ENCODE measurements at places on chromosomes 5 and 9.

DNA sequence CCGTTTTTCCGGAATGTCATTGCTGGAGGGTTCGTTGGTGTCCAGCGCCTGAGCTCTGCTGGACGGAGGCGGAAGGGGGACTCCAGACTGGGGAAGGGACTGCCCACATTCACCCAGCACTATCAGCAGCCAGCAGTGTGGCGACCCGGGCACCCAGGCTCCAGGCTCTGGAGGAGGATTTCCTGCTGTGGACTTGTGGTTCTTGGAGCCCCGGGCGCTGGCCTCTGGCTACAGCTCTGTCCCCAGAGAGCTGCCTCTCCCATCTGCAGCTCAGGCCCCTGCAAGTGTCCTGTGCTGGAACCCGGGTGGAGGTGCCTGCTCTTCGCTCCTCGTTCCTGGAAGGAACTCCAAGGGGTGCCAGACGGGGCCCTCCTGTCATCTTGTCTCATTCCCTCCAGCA is 152.6 kb downstream of the RGS3 start:
- DNase-seq = no peak

- no peak for DNase-seq
These were observed 2.3 kb downstream of the SSBP2 start for GRCh38 chr5:81748556-81748955.

DNA sequence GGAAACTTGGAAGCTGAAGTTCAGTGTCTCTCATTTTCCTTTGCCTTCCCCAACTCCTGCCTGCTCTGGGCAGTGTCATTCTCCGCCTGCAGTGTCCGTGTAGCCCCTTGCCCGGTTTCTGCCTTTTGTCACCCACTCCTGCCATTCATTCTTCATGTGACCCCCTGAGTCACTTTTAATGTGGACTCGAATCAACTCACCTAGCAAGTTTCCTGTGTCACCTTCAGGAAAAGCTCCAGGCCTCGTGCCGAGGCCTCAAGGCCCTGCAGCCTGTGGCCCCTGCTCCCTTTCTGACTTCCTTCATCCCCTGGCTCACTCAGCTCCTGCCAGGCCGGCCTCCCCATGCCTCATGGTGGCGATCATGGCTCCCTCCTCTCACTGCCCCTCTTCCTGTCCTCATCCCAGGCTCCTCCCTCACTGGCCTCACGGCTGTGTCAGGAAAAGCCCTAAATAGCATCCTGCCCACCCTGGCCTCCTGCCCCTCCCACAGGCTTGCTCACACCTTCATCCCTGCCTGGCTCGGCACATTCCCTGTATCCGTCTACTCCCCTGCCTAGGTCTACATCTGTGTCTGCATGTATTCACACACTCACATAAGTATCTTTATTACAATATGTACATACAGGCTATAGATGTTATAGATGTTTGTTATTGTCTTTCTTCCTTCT is 294.9 kb downstream of the MED10 start:
- DNase-seq = no peak

- no peak for DNase-seq
These were observed 71.8 kb upstream of the TNFAIP8 start for GRCh38 chr5:119284031-119284430.

DNA sequence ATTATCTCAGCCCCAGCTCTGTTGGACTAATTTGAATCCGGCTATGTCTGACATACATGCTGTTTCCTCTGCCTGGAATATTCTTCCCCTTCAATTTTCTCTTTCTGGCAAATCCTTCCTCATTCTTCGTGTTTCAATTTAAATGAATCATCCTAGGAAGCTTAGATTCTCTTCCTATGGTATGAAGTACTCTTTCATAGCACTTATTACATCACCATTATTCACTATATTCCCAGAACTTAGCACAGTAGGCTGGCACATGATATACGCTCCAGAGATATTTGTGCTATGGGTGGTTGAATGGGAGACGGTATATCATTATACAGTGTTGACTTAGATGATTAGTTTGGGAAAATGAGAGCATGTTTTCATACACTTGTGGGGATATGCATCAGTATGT is 91.0 kb upstream of the JAK2 start:
- no peak for DNase-seq

DNA sequence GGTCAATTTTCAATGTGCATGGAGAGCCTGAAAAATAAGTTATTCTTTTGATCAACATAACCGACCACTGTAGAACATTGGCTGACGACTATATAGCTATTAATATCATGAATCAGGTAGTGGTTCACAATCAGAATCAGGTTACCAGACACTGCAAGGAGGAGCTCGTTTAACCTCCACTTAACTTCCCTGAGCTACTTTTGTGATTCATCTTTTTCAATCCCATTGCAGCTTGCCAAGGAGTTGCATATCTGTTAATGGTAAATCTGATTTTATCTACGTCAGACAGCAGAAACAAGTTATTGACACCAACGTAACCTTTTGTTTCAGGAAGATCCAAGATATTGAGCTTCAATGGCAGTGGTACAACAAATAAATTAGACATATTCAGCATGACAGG is 2263.8 kb upstream of the ACO1 start:
- no peak for DNase-seq

DNA sequence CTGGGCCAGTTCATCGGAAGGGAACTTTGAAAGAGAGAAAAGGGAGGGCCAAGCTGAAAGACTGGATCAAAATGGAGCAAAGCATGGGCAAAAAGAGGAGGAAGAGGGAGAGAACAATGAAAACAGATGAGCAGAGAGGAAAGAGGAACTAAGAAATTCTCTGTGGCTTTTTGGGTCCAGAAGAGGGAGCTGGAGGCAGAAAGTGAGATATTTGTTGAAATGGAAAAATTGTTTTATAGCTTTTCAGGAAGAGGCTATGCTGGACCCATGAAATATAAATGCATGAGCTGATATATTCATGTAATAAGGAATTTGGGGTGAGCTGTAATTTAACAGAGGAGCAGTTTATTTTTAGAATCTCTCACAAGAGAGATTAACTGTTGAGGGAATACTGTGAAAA is 457.3 kb downstream of the DMAC1 start:
- no peak for DNase-seq

- no peak for DNase-seq
These were observed 124.9 kb downstream of the MRPS30 start for GRCh38 chr5:44933686-44934085.

- DNase-seq = no peak
These were observed 92.0 kb upstream of the DNAH5 start for GRCh38 chr5:14036514-14036913.

DNA sequence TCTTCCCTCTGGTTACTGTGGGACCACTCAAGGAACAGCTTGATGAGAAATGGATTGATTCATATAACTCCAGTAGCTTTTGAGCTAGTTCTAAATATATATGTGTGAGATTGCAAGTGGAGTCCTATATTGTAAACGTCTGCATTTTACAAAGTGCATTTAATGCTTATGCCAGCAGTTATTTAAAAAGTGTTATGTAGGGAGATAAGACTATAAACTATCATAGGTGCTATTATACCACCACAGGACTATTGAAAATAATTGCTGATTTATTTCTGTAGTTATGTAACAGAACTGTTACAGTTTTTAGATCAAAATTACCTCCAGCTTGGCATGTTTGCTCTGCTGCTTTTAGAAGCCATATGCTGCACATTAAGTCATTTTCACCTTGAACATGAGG is 36.2 kb downstream of the PTCD2 start:
- no peak for DNase-seq

GRCh38 chr5:60299944-60300343 is 400.0 kb downstream of the DEPDC1B start:
- DNase-seq = no peak

- DNase-seq = no peak
These were observed 70.2 kb downstream of the ZNF608 start for GRCh38 chr5:124675931-124676846.

DNA sequence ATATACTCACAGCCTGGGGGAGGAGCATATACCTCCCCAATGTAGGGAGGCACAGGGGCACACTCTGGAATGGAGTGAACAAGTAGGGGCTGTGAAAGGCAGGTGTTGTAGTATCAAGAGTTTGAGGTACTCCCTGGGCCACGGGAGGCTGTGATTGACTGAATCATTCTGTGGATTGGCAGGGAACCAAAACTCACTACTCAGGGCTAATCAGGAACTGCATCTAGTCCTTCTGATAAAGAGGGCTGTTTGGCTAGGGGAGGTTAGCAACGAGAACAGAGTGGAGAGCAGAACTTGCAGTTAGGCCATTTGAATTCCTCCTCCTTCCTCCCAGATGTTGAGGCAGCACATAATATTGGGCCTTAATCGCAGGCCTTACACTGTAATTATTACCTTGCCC is 369.2 kb upstream of the MPDZ start:
- DNase-seq = no peak

DNA sequence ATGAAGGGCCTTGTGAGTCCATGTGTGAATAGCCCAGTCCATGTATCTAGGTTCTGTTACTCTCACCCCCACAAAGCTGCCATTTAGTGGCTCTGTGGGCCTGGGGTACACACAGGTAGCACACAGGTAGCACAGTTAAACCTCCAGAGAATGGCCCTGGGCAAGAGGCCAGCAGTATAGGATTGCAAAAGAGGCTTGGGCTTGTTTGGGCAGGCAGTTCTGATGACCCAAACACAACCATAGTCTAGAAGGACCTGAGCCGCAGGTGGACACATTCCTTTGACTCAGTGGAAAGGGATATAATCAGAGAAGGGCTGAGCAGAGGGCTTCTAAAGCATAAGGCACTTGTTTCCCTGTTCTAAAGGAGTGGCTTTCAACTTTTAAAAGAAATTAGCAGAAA is 326.8 kb upstream of the SGCD start:
- DNase-seq = no peak

DNA sequence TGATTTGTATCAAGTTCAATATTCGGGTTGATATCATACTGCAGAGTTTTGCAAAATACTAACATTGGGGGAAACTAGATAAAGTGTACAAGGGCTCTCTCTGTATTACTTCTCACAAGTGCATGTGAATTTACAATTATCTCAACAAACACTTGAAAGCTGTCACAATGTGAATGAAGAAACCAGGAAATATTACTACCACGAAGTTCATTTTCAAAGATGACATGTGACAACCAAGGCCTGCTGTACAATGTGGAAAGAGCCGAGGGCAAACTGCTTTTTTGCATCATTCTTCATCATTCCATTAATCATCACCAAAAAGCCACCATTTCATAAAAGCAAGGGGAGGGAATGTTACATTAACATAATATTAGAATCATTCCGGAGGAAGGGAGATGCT is 310.0 kb downstream of the GLIS3 start:
- no peak for DNase-seq

GRCh38 chr5:154755361-154756008 is at the start of gene LARP1:
Gene LARP1, plus strand, starts transcription at chr5:154755377. Its CDS starts 381 bp downstream, at chr5:154755758.
- no peak for DNase-seq

DNA sequence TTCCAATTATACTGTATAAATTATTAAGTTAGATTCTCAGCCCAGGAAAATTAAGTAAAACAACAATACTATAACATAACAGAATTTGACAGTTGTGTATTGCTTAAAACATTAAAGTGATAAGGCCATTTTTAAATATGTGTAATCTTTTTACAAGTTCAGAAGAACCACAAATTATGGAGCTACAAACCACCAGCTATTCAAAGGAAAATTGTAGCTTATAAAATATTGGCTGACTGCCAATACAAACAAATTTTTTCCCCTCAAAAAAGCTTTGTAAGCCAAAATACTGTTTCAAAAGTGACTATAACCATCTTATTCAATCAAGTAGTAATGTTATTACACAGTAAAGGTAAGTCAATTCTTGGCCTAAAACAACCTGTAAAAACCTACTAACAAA is 21.9 kb downstream of the STRBP start:
- no peak for DNase-seq

GRCh38 chr5:173624282-173624681 is 7.8 kb upstream of the BOD1 start:
- DNase-seq = no peak

DNA sequence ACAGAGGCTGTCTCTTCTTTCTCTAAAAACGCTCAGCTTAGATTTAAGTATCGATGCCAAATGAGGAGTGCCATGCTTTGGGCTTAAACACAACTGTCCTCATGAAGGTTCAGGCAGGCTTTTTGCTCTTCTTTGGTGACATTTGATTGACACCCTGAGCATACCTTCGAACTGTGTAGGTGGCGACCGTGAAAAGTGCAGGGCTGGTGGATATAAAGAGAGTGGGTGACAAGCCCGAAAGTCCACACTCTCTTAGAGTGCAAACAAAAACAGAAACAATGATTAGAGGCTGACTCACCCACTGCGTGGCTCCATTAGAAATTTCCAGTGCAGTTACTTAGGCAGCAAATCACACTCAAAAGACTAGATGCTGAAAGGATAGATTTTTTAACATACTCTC is 141.7 kb downstream of the SYK start:
- DNase-seq = no peak

- no peak for DNase-seq
These were observed 172.5 kb upstream of the GLRA1 start for GRCh38 chr5:152097128-152097527.

DNA sequence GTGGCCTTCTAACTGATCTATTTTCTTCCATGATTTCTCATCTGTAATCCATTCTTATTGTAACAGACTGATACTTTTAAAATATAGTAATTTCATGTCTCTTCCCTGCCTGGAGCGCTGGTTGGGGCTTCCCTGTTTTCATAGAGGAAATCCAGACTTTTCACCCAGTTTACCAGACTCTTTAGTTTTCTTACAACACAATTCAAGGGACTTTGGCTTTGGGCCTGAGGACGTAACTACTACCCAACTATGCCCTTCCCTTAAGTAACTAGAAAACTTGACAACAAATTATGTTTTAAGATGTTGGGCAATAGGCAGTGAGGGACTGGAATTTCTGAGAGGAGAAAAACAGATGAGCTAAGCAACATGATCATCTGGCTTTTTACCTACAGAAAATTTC is 289.6 kb downstream of the FGF10 start:
- no peak for DNase-seq

DNA sequence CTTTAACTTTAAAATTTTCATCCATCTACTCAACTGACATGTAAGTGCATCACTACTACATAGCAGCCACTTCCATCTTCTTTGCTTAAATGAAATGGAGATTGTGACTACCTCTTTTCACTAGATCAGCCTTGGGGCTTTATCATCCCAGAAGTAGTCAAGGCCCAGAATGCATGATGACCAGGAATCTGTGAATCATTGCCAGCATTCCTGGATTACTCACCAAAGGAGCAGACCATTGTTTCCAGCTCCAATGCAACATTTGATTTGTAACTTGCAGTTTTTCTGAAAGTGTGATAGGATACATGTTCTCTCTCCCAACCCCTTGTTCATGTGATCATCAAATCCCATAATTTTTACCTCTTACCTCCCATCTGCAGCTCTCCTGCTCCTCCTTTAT is 65.1 kb downstream of the PLPPR1 start:
- DNase-seq = no peak

Data from NCI-H1436 treated with DMSO at 0.1 percent for 48 hours (cell line).